Activated CD4-positive, alpha-beta T cell treated with anti-CD3 and anti-CD28 coated beads for 1 hour (primary cell): ENCODE measurements at places on chromosomes 2 and 18.

- no peak for DNase-seq
Observed at GRCh38 chr2:240300840-240301239, 134.6 kb upstream of the GPC1 start.

- DNase-seq = no peak
Observed at GRCh38 chr18:75854174-75854573, 426.7 kb upstream of the SMIM21 start.

GRCh38 chr2:218819093-218819492, 12.5 kb downstream of the PRKAG3 start:
- no peak for DNase-seq

DNA sequence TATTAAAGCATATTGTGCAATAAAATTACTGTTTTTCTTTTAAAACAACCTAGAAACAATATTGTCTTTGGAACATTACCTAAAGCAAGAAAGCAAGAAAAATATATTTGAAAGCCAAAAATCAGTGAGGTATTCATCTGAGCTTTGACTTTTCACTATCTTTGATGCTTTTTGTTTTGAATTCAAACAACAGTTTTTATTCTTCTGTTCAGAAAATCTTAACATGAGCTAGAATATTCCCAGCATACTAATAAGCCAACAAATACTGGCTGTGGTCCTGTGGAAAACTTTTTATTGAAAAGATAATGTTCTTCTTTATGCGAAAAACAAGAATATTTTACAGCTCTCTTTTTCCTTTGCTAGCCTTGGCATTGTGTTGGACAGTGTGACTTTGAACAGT, 19.8 kb downstream of the FAM171B start:
- DNase-seq = no peak

GRCh38 chr18:9519399-9519798, 44.1 kb downstream of the RALBP1 start:
- DNase-seq = no peak

- no peak for DNase-seq
Observed at GRCh38 chr2:86249579-86250391, 50.5 kb downstream of the MRPL35 start.

- no peak for DNase-seq
Observed at GRCh38 chr18:3441290-3441689, 8.7 kb upstream of the TGIF1 start.

GRCh38 chr2:27798948-27799645, 27.6 kb downstream of the MRPL33 start:
- DNase-seq = no peak

GRCh38 chr2:29236074-29236473, 120.9 kb downstream of the CLIP4 start:
- no peak for DNase-seq

DNA sequence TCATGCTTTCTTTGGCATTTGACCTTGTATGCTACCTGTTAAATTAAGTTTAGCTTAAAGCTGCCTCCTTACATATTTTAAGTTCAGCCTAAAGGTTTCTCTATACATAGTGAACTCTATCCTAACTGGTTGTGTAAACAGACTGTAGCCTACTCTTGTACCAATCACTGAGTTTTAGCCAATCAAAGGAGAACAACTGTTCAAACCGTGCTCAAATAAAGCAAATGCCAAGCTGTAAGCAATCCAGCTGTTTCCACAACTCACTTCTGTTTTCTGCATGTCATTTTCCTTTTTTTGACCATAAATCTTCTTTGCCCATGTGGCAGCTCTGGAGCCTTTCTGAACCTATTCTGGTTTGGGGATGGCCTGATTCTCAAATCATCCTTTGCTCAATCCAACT, 1603.8 kb upstream of the ACVR2A start:
- no peak for DNase-seq

- DNase-seq = no peak
Observed at GRCh38 chr18:49626842-49627467, 65.1 kb downstream of the LIPG start.

GRCh38 chr2:226798422-226799210, 1.0 kb downstream of the IRS1 start:
- no peak for DNase-seq

- no peak for DNase-seq
Observed at GRCh38 chr2:211498551-211499205, 942.3 kb downstream of the CPS1 start.

DNA sequence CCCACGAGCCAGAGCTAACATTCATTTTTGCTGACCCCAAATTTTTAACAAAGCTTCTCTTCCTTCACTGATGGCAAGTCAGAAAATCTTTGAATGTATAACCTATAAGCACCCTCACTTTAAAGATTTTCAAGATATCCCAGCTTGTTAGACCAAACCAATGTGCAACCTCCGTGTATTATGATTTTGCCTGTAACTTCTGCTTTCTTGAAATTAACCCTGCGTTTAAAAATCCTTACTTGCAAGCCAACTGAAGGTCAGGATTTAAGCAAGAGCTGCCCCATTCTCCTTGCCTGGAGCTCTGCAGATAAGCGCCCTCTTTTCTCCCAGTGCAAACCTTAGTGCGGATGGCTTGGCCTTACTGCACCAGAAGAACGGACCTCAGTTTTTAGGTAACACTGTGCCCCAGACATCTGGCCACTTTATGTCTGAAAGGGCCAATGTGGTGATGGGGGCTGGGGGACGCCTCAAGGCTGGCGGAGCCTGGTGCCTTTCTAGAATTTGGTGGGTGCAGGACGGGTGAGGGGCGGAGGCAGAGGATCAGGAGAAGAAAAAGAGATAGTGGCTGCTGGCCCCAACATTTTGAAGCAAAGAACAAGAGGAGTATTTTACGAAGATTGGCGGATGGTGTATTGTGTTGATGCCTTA, 805 bp upstream of the TNFRSF11A start:
- DNase-seq = no peak

DNA sequence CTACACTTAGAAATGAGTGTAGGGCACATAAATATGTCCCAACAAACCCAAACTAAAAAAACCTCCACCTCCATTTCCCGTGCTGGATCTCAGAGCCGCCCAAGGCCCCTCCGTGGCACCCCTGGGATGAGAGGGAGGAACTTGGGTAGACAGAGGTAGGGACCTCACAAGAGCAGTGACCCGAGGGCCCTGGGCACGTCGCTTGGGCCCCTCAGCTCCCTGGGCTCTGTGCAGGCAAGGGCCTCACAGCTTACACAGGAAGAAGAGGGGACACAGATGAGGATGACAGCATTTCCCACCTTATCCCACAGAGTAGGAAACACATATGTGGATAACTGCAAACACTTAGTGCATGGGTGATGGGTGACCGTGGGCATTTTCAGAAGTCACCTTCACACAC, 93.9 kb upstream of the TPO start:
- no peak for DNase-seq

DNA sequence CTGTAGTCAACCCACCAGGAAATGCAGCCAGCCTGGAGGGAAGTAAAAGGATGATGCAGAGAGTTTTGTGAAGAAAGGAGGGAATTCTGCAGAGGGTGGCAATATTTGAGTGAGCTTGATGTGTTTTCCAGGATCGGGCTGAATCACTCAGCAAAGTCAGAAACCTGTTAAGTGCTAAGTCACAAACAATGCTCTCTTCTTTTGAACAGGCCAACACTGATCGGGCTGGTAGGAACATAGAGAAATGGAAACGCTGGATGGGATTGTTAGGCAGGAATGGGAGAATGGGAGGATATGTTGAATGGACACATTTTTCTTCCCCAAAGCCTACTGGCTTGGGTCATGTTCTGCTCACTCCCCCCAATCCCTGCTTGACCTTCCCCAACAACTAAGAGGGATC, 36.6 kb downstream of the KCNS3 start:
- DNase-seq = no peak

DNA sequence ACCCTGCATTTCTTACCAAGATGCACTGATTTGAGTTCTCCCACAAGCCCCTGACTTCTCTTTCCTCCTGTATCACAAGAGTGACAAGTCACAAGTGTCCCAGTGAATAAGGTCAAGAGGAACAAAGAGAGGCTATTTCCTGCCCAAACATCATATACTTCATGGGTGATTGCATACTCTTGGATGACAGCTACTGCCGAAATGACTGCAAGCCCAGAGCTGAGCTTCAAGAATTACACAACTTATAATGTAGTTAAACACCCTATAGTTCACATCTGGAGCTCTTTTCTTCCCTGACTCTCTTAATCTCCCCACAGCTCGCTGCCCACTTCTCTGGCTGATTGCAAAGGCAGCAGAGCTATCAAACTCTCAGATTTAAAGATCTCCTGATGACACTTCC, 289.7 kb upstream of the PARD3B start:
- DNase-seq = no peak

GRCh38 chr2:215900843-215901242, 112.5 kb downstream of the MREG start:
- no peak for DNase-seq

DNA sequence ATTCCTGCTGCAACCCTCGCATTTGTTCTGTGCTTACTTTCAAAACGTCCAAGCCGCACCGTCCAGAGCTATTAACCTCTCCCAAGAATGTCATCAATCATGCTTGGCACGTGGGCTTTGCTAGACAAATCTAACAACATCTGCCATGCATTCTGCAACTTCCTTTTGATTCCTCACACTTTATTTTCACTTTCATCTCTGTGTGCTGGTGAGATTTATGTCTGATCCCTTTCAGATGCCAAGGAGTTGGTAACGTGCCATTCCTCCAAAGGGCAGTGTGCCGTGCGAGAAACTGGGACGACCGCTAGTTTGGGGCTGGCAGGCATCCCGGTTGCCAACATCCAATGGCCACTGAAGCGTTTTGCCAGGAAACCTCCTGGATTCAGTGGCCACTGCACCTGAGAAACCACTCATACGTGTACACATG, 230.0 kb upstream of the PARD3B start:
- DNase-seq = no peak

- no peak for DNase-seq
Observed at GRCh38 chr18:56641714-56642337, 3.4 kb upstream of the TXNL1 start.

DNA sequence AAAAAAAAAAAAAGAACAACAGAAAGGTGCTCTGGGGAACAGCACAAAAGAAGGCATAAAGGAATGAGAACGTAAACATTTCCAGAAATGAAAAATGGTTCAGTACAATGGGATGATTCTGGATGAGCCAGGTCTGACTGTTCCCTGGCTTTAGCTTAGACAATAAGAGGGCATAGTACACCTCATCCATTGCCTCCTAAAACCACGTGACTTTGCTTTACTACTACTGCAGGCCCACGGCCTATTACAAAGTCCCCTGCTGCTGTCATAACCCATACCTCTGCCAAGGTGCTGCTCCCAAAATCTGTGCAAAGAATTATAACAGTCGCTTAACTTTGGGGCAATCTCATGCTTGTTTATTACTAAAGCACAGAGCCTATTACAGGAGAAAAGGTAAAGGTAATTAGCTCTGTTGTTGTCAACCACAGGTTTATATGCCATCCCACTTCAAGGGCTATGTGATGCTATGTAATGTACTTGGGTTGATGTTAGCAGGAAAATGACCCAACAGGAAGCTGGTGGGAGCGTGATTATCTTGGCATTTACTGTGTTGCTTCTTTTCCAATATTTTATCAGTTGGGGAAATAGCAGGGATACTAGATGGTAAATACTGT, 26.8 kb downstream of the STK17B start:
- no peak for DNase-seq

- DNase-seq = no peak
Observed at GRCh38 chr2:6024229-6024628, 332.0 kb downstream of the SOX11 start.

- DNase-seq = no peak
Observed at GRCh38 chr18:10252952-10253705, 201.3 kb upstream of the APCDD1 start.

GRCh38 chr2:240134466-240134865, 1.6 kb downstream of the COPS9 start:
- no peak for DNase-seq
